Jurkat, Clone E6-1 (cell line): ENCODE measurements at places on chromosomes 7 and 10.
A peak's percentile ranks its signal among the peaks of the same experiment; 100 is the strongest.

GRCh38 chr10:4532467-4532866 is 293.5 kb upstream of the AKR1E2 start:
- no peak for DNase-seq

GRCh38 chr10:96860631-96861277 is 28.7 kb downstream of the LCOR start:
- DNase-seq = no peak

GRCh38 chr7:31860925-31861324 is 173.9 kb downstream of the PPP1R17 start:
- DNase-seq = no peak

DNA sequence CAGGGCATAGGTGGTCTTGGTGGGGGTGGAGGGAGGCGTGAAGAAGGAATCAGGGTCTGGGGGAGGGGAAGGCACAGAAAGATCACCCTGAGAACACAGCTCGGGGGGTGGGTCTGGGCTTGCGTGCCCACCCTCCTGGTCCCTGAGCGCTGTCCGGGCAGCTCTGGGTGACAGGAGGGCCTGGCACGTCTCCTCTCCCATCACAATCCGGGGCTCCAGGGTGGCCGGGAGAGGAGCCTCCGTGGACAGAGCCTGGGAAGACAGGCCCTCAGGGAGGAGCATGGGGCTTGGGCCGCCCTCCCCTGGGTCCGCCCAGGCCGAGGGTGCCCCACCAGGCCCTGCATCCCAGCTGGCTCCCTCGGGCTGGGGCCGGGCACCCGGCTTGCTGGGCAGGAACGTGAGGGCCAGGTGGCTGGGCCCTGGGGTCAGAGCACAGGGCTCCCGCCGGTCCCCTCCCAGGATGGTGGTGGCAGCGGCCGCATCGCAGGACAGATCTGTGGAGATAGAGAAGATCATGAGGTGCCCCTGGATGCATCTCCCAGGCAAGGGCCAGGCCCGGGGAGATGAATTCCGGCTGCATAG is 3.1 kb downstream of the NACAD start:
- no peak for DNase-seq

- no peak for DNase-seq
These were observed 27.5 kb upstream of the BTBD16 start for GRCh38 chr10:122243550-122243949.

DNA sequence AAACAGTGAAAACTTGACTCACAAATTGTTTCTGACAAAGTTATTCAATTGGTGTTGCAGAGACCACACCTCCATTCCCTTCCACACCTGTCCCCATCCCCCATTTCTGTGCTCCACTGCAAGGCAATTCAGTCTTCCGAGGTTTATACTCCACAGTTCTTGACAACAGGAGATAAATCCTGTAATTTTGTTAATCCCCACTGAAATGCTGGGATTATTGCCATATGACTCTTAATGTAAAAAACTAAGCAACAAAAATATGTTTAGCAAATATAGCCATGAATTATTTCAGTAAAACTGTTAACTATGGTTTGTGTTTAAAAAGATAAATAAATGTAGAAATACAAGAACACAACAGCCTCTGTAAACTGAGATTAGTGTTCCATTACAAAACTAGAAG is 170.1 kb upstream of the SEMA3D start:
- no peak for DNase-seq

- no peak for DNase-seq
These were observed 107.0 kb upstream of the INSIG1 start for GRCh38 chr7:155190688-155191087.

DNA sequence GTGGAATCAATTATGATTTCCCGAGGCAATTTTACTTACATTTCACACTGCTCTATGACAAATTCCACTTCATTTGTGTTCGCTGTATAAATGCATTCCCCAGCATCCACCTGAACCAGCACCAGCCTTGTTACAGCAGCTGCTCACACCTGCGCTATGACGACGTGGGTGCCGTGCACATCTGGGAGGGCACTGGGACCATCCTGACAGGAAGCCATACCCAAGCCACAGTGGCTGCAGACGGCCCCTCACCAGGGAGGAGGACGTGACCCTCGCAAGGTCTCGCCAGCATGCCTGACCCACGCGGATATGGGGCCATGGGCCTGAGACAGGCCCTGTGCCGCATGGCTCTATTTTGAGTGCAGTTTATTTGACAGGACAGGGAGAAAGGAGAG is 201.3 kb downstream of the MAD1L1 start:
- no peak for DNase-seq

- DNase-seq = no peak
These were observed 76.5 kb upstream of the ITPRID1 start for GRCh38 chr7:31437250-31437865.

- DNase-seq = no peak
These were observed 5.3 kb upstream of the TMEM139 start for GRCh38 chr7:143279186-143280098.

GRCh38 chr7:112298543-112299100 is 92.1 kb downstream of the ZNF277 start:
- DNase-seq = no peak

DNA sequence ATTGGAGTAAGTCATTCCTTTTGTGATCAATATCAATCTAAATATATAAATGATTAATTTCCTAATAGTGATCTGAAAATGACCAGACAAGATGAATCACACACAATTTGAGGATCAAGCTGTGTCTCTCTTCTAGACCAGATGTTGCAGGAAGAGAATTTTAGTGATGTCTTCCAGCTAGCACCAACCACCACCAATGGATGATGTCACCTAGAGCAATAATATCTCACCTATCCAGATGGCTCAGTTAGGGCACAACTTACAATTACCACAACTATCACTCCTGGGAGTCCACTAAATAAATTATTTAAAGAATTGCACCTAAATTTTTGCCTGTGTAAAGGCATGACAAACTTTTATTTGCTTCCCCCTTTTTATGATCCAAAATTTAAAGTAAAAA is 25.2 kb downstream of the RELN start:
- no peak for DNase-seq

- DNase-seq = no peak
These were observed 96.7 kb downstream of the ZRANB1 start for GRCh38 chr10:125038637-125039036.

- DNase-seq = no peak
These were observed 8.0 kb upstream of the CALU start for GRCh38 chr7:128731184-128731583.

GRCh38 chr7:37198906-37199485 is 249.7 kb downstream of the ELMO1 start:
- peak; percentile 59 for DNase-seq

DNA sequence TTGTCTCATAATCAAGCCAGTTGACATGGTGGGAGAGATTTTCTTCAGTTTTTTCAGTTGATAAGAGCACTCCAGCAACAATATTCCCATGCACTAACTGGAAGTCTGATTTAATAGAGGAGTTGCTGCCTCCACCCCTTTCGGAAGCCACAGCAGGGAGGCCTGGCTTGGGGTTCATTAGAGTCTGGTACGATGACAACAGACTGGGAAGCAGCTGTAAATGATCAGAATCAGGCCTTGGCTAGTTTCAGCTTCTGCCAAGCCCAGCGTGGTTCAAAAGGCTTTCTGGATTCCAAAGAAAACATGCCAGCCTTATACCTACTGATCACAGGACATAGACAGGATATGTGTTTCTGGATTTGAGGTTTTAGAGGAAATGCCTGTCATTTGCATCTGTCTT is 274.0 kb downstream of the CSTF2T start:
- DNase-seq = no peak

GRCh38 chr10:100327007-100327717 is 2.9 kb downstream of the PKD2L1 start:
- peak; percentile 34 for DNase-seq

- DNase-seq = no peak
These were observed 302.9 kb upstream of the ZMIZ1 start for GRCh38 chr10:78765726-78766335.

DNA sequence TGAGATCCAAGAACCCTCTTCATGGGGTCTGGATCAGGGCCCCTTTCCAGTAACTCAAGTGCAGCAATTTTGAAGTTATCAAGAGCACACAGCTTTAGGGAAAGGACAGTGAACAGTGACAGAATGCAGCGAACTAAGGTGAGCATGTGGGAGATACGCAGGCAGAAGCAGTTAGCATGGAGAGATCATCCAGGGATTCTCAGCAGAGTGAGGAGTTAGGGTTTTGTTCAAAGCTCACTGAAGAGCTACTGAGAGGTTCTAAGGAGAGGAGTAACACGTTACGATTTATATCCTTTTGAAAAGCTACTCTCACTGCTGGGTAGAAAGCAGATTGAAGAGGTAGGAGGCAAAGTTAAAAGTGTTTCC is 83.6 kb upstream of the MPP7 start:
- no peak for DNase-seq

- DNase-seq = no peak
These were observed 657 bp downstream of the ECHDC3 start for GRCh38 chr10:11742779-11743298.

DNA sequence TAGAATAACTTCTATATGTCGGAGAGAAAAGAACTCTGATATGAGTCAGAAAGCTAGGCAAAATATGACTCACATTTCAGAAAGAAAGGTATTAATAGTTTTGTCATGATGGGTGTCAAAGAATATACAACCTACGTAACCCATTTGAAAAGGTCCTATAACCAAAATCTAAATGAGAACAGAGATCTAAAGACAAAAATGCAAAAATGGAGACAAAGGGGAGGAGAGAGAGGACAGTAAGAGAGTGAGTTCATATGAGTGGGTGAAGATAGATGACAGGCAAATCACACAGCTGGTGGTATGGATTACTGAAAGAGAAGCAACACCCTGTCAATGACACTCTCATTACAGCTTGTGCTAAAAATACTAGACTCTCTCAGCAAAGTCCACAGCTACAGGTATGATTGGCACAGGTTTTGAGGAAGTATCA is 25.6 kb downstream of the ANKMY2 start:
- no peak for DNase-seq

- peak; percentile 69 for DNase-seq
These were observed 687 bp downstream of the EPDR1 start for GRCh38 chr7:37920849-37921805.

GRCh38 chr10:6114805-6115341 is 26.0 kb downstream of the RBM17 start:
- no peak for DNase-seq

DNA sequence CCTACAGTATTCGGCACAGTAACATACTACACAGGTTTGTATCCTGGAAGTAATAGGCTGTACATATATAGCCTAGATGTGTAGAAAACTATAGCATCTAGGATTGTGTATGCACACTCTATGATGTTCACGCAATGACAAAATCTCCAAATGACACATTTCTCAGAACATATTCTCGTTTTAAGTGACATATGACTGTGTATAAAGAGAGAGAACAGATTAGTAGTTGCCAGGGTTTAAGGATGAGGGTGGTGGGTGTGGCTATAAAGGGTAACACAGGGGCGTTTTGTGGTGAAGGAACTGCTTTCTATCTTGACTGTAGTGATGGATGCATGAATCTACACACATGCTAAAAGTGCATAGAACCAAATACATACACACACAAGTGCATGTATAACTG is 101.2 kb downstream of the ARL4A start:
- no peak for DNase-seq

GRCh38 chr7:46710927-46711326 is 789.9 kb upstream of the IGFBP3 start:
- no peak for DNase-seq

DNA sequence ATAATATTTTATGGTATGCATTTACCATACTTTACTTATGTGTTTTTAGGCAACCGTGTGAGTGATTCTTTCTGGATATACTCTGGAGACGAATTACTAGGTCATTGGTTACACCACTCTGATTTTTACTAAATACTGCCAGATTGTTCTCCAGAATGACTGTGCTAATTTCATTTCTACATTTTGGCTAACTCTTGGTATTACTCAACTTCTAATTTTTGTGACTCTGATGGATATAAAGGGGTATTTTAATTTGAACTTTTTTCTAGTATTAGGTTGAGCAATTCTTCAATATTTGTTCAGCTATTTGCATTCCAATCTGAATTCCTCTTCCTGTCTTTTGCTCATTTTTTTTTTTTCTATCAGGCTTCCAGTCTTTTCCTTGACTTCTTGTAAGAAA is 223.6 kb downstream of the MDFIC start:
- no peak for DNase-seq

- no peak for DNase-seq
These were observed 39.2 kb upstream of the RPA3 start for GRCh38 chr7:7757576-7757975.

DNA sequence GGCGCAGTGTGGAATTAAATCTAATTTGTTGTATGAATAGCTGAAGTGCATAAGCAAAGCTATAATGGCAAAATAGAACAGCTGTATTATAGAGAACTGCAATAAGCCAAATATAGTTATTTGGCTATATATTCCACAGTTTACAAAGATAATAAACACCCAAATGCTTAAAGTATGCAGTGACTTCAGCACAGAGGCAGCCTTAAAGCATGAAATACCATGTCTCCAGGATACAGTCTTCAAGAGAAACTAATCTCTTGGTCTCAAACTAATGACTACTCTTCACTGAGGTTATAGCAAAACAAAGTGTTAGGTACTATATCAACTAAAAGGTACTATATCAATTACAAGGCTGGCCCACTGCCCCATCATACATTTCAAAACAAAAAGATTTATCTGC is 48.0 kb downstream of the NT5C2 start:
- no peak for DNase-seq

GRCh38 chr10:84706875-84707274 is 378.5 kb downstream of the CCSER2 start:
- no peak for DNase-seq

GRCh38 chr10:71355886-71356285 is 36.8 kb downstream of the SLC29A3 start:
- DNase-seq = no peak

DNA sequence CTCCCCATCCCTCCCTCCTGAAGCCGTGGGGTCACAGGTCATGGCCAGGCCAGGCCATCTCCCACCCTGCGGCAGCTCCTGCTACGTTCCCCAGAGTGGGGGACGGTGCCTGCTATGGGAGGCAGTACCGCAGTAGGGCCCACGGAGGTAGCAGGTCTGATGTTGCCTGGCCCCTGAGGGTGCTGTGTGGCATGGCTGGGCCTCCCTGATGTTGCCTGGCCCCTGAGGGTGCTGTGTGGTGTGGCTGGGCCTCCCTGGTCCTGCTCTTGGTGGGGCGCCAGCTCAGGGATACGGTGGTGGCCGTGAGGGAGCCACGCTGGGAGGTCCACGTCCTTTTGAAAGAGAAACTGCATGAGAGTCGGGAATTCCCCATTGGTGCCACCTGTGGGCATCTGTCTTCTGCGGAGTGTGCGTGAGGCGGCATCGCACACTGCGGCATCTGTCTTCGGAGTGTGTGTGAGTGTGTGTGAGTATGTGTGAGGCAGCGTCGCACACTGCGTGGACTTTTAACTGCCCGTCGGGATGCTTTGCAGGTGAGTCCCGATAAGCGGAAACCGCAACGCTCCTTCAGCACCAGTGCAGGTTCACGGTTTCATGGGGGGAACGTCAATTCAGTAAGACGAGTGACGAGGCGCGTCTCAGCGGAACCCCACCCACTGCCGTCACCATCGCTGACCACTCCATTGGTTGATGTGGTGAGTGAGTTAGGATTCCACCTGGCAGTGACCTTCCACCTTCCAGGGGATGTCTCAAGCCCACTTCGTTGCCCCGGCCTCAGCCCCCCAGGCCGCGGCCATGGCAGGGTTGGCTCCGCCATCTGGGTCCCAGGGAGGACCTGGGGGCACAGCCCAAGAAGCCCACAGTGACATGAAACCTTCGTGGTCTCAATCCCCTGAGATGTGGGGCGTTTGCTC is 51.2 kb upstream of the CFAP46 start:
- DNase-seq = no peak
